ENCODE measurements at places on chromosomes 16 and 17.

GRCh38 chr17:6348891-6349290 lies 86.0 kb downstream of the AIPL1 start:
- H3K27me3 ChIP-seq: peaks cover 7% of the 10 kb centered on the region
- H3K36me3 ChIP-seq: no peaks in the 10 kb centered on the region
- no peak for DNase-seq
- H3K27ac ChIP-seq: no peak overlapping the region

- DNase-seq: no peak
- no peaks in the 10 kb centered on the region for H3K4me1 ChIP-seq
- no peak overlapping the region for H3K4me3 ChIP-seq
- no peaks in the 10 kb centered on the region for H3K36me3 ChIP-seq
- no peak overlapping the region for H3K27ac ChIP-seq
These were observed 33.6 kb downstream of the ELAC2 start for GRCh38 chr17:12983991-12984884.

DNA sequence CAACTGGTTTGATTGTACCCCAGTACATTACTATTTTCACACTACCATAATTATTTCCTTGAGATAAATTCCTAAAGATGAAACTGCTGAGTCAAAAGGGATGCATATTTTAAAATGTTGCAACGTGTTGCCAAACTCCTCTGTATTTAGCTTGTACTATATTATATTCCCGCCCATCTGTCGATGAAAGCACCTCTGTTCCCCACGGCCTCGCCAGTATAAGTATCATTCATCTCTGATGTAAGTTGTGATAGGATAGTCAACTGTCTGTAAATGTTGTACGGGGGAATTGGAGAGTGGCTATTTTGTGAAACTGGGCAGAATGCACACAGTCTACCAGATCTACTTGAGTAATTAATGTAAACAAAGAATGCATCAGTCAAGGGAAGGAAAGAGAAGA lies 47.7 kb upstream of the TNRC6A start:
- H3K27me3 ChIP-seq: peaks cover 9% of the 10 kb centered on the region
- no peaks in the 10 kb centered on the region for H3K4me1 ChIP-seq
- H3K4me3 ChIP-seq: no peak overlapping the region
- H3K36me3 ChIP-seq: no peaks in the 10 kb centered on the region
- H3K27ac ChIP-seq: no peak overlapping the region

DNA sequence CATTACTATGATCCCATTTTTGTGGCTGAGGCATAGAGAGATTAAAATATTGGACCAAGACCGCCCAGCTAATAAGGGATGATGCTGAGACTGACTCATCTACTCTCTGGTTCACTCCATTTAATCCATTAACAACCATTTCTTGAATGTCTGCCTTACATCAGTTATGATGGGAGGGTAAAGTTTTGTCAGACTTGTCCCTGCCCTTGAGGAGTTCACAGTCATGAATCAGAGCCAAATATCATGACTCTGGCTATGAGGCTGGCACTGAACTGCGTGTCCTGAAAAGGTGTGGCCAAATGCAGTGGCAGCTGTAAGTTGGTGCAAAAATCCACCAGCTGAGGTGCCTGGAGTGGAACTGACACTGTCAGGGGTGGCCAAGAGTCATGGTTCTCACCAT lies 35.0 kb upstream of the MAF start:
- H3K36me3 ChIP-seq: peaks cover 4% of the 10 kb centered on the region
- no peak overlapping the region for H3K4me3 ChIP-seq
- no peak overlapping the region for H3K27ac ChIP-seq
- H3K4me1 ChIP-seq: peaks cover 32% of the 10 kb centered on the region
- H3K27me3 ChIP-seq: peaks cover 14% of the 10 kb centered on the region

DNA sequence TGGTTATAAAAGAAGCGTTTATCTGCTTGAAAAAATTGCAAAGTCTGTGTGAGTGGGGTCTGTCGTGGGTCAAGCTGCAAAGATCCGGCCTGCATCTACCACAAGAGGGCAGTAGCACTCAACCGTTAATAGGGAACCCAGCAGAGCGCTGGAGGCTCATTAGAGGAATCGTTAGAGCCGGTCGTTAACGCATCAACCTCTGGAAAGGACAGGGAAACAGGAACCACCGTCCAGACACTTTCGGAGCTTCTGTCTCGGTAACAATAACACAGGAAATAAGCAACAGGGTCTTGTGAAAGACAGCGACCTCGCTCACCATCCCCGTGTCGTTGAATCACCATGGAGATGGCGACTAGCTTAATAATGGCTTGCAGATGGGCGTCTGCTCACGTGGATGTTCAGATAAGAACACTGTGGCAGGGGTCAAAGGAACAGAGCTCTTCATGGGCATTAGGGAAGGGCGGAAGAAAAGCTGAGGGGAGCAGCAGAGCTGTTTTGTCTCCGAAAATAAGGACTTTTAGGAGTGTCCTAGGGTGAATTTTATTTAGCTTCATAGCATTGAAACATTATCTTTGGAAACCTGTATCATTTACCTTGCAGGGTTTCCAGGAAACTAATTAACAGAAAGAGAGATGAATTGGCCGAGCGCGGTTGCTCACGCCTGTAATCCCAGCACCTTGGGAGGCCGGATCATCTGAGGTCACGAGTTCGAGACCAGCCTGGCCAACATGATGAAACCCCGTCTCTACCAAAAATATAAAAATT lies 11.9 kb upstream of the NSRP1 start:
- no peaks in the 10 kb centered on the region for H3K36me3 ChIP-seq
- H3K4me1 ChIP-seq: peaks cover 5% of the 10 kb centered on the region
- no peak overlapping the region for H3K27ac ChIP-seq
- peak; percentile 78 for DNase-seq
- H3K4me3 ChIP-seq: peak overlapping the region; percentile 63
- H3K27me3 ChIP-seq: peaks cover 16% of the 10 kb centered on the region
